Activated CD8-positive, alpha-beta memory T cell treated with anti-CD3 and anti-CD28 coated beads for 4 hours (primary cell): ENCODE measurements at places on chromosomes 2 and 18.

DNA sequence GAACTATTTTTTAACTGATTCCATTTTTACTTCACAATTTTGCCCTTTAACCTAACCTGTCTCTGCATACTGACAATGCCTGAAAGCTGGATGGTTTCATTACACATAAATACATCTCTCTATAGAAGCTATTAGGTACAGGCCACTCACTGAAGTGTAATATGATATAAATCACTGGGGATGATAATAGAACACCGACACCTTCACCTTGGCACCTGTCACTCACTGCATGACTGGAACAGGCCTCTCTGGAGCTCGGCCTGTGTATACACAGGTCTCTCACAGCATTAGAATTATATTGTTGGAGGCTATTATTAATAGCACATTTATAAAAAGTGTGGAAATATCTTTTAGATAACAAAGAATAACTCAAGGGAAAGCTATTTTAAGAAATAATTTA, 138.2 kb downstream of the TMEM131 start:
- no peak for DNase-seq

GRCh38 chr2:12504443-12504842, 212.3 kb upstream of the TRIB2 start:
- no peak for DNase-seq

DNA sequence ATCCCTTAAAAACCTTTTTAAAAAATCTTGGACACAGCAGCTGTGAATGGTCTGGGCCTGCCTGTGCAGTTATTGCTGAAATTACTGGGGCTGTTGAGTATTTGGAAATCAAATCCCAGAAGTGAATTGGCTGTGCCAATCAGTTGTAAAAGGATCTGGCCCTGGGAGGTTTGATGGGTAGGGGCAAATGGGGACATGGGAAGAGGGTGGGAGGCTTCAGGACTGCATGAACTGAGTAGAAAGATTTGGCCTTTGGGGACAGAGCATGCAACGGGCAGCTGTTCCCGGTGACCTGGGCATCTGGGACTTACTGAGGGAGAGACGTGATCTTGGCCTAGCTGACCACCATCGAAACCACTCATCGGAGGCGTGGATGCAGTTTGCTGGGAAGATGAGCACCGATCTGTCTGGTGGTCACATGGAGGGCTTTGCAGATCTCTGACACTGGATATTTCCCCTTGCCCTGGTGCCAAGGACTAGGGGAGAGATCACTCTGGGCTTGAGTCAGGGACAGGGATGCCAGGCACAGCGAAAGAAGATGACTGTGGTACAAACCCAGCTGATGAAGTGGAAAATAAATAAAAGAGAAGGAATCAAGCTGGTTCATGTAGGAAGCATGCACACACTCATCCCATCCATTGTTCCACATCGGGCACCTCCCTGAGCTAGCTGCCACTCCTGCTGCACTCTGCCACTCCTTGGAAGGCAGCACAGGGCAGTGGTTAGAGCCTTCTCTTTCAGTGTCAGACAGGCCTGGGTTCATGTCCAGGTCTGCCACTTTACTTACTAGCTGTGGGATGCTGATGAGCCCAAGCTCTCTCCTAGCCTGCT, 58.4 kb downstream of the SEMA4F start:
- DNase-seq, result no peak

DNA sequence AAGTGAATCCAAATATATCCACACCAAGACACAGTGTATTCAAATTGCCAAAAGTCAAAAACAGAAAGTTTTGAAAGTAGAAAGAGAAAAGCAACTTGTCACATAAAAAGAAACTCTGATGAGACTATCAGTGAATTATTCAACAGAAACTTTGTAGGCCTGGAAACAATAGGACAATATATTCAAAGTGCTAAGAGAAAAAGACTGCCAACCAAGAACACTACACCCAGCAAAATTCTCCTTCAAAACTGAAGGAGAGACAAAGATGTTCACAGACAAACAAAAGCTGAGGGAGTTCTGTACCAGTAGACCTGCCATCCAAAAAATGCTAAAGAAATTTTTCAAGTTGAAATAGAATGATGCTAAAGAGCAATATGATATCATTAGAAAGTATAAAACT, 69.6 kb downstream of the GYPC start:
- DNase-seq, result no peak

DNA sequence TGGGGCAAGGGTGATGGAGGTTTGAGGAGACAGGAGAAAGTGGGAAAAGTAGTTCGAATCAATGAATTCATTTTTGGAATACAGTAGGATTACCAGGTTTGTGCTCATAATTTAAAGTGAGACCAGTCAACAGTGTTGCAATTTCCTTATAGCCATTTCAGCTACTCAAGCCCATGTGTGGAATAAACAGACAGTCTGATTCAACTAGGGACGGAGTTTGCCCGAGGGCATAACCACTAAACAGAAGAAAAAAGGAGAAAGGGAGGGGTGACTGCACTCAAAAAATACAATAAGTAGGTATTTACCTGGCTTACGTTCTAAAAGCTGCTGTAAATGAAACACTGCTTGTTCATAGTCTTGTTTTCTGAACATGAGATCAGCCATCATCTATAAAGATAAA, 55.2 kb downstream of the TTC21B start:
- DNase-seq, result no peak

GRCh38 chr2:207497596-207497995, 32.2 kb upstream of the CREB1 start:
- DNase-seq, result no peak

DNA sequence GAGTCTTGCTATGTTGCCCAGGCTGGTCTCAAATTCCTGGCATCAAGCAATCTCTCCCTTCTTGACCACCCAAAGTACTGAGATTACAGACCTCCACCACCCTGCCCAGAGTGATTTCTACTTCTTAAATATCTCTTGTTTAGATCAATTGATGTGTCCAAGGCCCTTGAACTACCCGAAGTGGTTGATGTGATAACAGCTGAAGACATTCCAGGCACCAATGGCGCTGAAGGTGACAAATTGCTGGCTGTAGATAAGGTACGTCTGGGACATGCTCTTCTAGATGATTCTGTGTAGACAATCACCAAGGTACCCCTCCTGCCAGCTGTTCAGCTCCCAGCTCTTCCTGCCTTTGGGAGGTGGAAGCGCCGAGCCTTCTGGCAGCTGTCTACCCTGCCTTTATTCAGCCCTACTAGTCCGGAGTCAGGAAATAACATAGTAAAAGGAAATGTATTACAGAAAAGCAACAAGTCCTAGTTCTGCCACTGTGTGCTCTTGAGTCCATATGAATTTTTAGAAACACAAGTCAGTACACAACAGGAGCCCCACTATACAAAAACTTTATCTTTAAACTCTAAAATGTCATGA, 61.3 kb upstream of the BZW1 start:
- DNase-seq, result no peak
